ENCODE measurements at places on chromosomes 6 and 20.

DNA sequence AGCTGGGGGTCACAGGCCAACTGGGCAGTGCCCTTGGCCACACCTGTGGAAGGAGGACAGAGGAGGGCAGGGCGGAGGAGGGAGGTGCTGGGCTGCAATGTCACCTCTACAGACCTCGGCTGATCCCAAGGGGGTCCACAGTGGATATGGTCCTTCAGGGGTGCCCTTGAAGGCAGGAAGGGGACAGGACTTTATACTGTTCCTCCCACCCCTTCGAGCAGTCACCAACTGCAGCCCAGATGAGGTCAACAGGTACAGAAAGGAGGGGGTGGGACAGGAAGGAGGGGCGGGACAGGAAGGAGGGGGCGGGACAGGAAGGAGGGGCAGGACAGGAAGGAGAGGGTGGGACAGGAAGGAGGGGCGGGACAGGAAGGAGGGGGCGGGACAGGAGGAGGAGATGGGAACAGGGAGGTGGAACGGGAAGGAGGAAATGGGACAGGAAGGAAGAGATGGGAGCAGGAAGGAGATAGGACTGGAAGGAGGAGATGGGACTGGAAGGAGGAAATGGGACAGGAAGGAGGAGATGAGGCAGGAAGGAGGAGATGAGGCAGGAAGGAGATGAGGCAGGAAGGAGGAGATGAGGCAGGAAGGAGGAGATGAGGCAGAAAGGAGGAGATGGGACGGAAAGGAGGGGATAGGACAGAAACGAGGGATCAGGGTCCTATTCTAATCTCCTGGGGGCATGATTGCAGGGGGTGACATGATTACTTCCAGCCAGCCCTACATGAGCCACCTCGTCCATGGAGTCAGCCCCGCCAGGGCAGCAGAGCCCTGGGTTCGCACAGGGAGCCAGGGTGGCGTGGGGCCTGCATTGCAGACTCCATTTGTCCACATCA, 19.4 kb upstream of the MRGBP start:
- peak; percentile 65 for DNase-seq

DNA sequence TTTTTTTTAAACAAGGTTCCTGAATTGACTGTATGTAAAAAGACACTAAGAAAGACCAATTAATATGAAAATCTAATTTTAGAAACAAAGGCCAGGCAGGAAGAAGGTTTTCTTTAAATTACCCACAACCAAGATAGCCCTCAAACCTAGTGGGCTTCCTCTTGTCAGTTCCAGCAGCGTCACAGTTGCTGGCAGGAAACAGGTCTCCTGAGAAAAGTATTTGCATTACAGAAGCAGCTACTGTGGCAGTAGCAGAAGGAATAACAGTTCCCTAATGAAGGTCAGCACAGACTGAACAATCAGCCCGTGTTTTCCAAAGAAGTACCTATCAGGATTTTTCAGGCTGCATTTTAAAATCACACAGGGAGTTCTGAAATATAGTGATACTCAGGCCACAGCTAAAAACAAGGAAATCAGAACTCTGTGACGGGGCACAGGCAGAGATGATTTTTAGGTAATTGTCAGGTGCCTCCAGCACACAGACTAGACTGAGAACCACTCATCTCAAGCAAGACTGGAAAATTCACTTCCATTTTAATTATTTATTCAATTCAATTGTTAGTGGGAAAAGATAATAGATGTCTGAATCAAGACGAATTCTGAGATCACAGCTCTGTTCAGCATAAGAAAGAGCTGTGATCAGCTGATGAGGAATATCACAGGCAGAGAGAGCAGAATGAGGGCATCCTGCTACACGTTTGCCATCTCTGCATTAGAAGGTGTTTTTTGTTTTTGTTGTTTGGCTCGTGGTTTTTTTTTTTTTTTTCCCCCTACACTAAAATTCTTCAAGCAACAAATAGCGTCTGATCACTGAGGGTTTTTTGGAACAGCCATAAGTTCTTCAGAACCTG, 230.5 kb upstream of the KHDRBS2 start:
- peak; percentile 51 for DNase-seq

GRCh38 chr6:40506954-40507353, 80.2 kb downstream of the LRFN2 start:
- no peak for DNase-seq

DNA sequence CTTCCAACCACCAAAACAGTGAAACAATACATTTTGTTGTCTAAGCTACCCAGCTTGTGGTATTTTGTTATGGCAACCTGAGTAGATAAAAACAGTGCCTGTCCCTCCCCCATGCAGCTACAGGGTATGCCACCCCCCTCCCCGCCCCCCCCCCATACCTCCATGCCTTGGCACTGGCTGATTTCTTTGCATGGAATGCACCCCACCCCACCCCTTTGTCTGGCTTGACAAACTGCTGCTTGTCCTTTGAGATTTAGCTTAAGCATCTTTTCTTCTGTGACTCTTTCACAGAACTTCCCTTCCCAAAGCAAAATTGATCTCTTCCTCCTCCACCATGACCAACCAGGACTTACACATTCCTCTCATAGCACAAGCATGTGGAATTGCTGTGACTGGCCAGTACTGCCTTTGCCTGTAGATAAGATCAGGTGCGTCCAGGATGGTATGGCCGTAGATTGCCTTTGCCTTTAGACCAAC, 64.6 kb upstream of the ADGRF1 start:
- DNase-seq, result no peak

- DNase-seq, result no peak
These were observed 12.8 kb upstream of the ILRUN start for GRCh38 chr6:34709386-34709785.

- DNase-seq, result peak; percentile 37
These were observed at the start of gene DDR1 for GRCh38 chr6:30883685-30884520. DDR1 (plus strand) TSS chr6:30884519; CDS start chr6:30888730, 4,211 bp downstream.
